SK-N-SH treated with all-trans-retinoic acid at 6 μM for 48 hours (cell line): ENCODE measurements at places on chromosomes 16 and 17.

- ATAC-seq = no peak
Observed at GRCh38 chr16:85879975-85880831, 18.8 kb upstream of the IRF8 start.

DNA sequence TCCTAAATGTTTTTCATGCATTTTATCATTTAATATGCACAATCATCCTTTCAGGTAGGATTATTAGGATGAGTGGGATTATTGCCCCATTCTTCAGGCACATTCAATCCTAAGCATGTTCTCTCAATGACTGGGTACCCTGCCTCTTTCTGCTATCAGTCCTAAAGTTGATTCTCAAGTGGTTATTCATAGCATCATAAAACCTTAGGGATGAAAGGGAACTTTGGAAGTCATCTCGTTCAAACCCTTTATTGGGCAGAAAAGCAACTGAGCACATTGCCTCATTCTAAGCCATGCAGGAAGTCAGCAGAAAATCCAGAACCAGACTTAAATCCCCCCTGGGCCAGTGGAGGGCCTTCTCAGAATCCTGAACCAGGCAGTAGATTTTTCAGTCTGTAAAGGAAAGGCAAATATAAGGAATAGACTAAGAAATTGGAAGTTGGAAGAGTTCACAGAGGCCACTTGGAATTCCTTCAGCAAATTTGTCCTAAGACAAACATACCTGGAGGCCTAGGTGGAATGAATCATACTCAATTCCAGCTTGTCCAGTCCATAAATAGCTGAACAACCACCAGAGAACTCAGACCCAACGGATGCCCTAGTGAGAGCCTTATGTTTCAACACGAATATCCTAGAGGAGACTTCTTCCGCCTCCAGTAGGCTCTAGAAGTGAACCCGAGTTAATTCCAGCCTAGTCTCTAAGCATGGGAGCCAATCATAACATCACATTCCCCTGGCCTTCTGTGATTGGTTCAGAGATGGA lies 62.7 kb downstream of the IRX6 start:
- no peak for ATAC-seq

DNA sequence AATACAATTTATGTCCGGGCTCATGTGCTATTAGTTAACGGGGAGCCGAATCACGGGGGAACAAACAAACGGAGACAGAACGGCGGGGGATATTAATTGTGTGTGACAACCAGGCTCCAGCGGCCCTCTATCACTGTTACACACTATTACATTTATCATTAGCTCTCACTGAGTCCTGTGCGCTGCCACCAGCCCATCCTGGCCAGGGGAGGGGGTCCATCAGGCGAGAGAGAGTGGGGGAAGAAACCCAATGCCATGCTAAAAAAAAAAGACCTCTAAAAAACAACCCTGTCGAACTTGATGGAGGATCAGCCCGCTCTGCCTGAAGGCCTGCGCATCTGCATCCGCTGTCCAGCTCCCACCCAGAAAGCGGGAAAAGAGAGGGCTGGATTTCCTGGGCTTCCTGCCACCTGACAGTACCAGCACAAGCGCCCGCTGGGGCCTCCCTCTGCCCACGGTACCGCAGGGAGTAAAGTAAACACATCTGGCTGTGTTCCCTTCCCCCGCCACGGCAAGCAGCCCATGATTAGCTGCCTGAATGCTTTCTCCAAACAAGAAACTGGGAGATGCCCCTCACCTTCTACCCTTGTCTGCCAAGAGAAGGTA lies 41.7 kb downstream of the PIPOX start:
- ATAC-seq = no peak; the same call in 2 of the 3 replicates

DNA sequence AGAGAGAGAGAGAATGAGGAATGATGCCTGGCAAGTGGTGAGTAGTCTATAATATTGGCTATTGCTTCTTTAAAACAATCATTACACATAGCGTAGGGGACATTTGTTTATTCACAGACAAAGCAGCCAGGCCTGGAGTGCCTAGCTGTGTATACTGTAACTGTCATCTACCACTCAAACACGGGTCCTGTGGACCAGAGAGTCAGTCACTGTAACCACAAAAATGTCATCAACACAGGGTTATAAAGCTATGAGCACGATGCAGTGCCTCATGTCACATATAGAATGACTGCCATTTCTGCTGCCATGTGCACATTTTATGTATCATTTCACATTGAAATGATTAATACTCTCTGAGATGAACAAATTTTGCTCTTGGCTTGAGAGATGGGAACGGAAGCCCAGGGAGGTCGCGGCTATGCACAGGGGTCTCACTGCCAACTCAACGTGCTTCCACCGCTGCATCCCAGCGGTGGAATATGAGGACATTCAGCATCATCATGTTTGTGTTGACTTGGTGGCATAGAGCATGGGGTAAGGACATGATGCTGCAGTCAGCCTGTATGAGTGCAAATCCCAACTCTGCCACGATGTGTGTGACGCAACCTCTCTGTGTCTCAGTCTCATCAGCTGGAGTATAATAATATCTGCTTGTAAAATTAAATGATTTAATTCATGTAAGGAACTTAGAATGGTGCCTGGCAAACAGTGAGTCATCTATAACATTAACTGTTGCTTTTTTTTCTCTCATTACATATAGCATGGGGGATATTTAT lies 3.3 kb downstream of the MT1H start:
- ATAC-seq = no peak
